ENCODE measurements at places on chromosomes 7 and 10.

GRCh38 chr7:234051-234707, 41.8 kb downstream of the FAM20C start:
- no peak for DNase-seq

DNA sequence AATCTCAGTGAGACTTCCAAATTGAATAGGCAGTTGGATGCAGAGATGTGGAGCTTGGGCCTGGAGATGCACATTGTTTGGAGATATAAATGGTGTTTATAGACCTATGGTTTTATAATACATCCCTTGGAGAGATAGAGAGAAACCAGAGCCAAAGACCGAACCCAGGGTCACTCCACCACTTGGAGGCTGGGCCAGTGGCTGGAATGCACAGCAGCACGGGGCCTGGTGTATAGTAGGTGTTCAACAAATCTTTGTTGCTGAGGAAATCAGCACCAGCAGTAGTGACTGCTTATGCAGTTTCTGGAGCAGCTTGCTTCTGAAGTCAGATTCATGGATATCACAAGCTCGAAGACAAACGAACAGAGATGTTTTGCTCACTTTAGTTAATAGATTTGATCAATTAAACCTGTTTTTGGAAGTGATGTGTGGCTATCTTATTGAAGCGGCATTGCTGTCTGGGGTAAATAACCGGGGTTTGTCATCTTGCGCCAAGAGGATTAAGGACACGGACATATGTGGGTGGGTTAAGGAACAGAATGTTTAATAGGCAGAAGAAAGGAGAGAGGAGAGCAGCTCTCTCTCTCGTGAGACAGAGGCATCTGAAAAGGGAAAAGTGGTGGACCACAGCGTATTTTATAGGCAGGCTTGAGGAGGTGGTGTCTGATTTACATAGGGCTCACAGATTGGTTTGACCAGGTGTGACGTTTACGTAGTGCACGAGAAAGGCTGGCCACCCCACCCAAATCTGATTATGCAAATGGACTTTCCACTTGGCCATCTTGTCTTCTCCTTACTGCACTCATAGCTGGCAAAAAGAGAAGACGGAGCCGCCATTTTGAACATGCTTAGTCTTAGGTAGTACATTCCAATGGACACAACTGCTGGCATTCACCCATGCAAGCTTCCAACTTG, 11.1 kb downstream of the RBP4 start:
- no peak for DNase-seq

GRCh38 chr10:13685885-13686284, 99.1 kb downstream of the PRPF18 start:
- DNase-seq, result no peak

GRCh38 chr10:71278691-71279588, 40.1 kb upstream of the SLC29A3 start:
- DNase-seq, result no peak
